Left lobe of liver (tissue), 2 donors: ENCODE measurements at places on chromosomes 3 and 15. TPM values are rescaled to one million over a fixed set of nuclear protein-coding genes. Genes with fewer than 3 reads are reported as not detected.
A peak's percentile ranks its signal among the peaks of the same experiment; 100 is the strongest.

The SPCS1 gene
- total RNA-seq = 78.3 TPM

- DNase-seq = no peak
Observed at GRCh38 chr15:97177151-97177577, 783.3 kb upstream of the ARRDC4 start.

- no peak for DNase-seq
Observed at GRCh38 chr15:27983496-27983895, 115.6 kb downstream of the OCA2 start.

DNA sequence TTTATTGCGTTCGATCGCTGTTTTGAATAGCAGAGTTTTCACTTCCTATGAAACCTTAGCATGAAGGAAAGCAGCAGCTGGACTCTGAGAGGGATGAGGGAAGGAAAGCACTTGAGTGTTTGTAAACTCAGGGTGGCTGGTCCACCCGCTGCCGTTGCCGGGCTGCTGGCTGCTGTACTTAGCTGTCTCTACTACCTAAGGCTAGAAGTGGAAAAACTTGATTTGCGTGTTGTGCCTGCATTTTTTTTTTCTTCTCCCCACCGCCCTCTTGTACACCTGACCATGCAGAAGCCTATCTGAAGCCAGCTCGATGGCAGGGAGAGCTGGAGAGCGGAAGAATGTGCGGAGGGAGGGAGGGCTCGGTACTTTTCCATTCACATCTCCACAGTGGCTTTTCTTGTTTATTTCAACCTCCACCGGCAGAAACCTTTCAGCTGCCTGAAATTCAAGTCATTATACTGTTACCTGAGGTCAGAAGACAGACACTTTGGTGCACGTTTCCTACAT, 4.8 kb upstream of the BCL6 start:
- peak; percentile 68 for DNase-seq

The A4GNT gene
- total RNA-seq = not detected

GRCh38 chr15:98682992-98683701, 34.8 kb downstream of the IGF1R start:
- DNase-seq = no peak

GRCh38 chr15:80787316-80787715, 8.1 kb downstream of the CEMIP start:
- no peak for DNase-seq
